ENCODE measurements at places on chromosomes 7 and 10.

DNA sequence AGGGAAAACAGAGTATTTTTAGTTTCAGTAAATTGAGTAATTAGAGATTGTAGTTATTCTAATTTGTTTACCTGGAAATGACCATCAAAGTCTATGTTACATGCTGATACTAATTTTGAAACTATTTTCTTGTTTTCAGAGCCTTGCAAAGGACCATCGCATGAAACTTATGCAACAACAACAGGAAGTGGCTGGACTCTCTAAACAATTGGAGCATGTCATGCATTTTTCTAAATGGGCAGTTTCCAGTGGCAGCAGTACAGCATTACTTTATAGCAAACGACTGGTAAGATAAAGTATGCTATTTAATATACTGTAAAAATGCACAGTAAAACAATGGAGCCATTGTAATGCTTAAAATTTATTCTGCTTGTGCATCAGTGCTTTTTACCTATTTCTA is 78.5 kb downstream of the TRIM24 start:
- DNase-seq, result no peak

- no peak for DNase-seq
Measured at GRCh38 chr10:43317422-43317821, 50.6 kb upstream of the RASGEF1A start.

- DNase-seq, result no peak
Measured at GRCh38 chr10:117547016-117547715, 4.6 kb downstream of the EMX2 start.

- no peak for DNase-seq
Measured at GRCh38 chr7:101783381-101784181, 33.8 kb upstream of the CUX1 start.

- DNase-seq, result no peak
Measured at GRCh38 chr7:97601931-97602457, 129.9 kb upstream of the TAC1 start.

DNA sequence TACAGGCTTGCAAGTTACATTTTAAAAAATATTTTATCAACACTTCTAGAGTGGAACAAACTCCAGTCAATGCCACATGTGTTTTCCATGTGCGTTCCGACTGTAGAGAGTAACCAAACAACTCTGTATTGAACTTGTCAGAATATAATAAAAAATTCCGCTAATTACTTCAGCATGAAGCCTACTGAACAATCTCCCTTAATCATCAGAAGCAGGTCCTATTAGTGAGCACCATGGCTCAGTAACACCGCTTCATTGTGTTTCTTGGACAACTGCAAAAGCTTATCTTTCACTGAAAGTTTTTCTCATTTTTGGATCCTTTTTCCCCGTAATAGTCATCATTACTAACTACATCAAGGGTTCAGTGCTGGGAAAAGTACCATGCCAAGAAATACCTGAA is 117.0 kb downstream of the MKX start:
- DNase-seq, result no peak

DNA sequence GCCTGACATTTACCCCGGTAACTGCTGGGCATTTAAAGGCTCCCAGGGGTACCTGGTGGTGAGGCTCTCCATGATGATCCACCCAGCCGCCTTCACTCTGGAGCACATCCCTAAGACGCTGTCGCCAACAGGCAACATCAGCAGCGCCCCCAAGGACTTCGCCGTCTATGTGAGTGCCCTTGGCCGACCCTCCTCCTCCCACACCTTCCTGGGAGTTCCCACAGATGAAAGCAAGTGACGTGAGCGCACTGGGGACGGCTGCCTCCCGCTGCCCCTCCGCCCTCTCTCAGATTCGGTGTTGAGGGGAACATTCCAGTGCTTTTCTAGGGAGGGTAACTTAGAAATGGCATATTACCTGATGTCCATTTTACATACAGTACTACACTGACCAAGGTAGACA is 7.0 kb upstream of the GET4 start:
- no peak for DNase-seq

GRCh38 chr7:57424515-57425238 is 25.3 kb upstream of the ZNF716 start:
- DNase-seq, result no peak

DNA sequence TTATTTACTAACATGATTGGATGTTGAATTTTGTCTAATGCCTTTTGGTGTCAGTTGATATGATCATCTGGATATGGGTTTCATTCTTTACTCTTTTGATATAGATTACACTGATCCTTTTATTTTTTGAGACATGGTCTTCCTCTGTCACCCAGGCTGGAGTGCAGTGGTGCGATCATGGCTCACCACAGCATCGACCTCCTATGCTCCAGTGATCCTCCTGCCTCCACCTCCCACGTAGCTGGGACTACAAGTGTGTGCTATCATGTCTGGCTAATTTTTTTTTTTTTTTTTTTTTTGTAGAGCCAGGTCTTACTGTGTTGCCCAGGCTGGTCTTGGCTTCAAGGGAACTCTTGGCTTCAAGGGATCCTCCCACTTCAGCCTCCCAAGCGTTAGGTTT is 27.1 kb downstream of the BMS1 start:
- DNase-seq, result no peak

- DNase-seq, result no peak
Measured at GRCh38 chr10:24446739-24447138, 237.8 kb downstream of the KIAA1217 start.

DNA sequence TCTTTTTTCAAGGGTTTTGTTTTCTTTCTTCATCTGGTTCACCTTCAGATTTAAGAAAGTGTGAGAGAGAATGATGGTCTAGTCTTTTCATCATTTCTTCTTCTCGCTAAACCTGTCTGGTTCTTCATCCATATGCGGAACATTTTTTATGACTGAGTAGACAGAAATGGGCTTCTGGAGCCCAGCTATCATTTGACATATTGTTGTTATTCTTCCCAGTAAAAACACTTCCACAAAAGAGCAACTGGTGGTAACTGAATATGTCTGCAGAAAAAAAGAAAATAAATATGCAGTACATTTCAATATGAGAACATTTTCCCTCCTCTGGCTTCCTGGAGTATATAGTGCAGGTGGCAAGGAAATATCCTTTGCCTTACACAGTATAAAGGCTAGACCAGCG is 209.5 kb downstream of the JCAD start:
- DNase-seq, result no peak
